ENCODE measurements at places on chromosomes 1 and 21.
A peak's percentile ranks its signal among the peaks of the same experiment; 100 is the strongest.

DNA sequence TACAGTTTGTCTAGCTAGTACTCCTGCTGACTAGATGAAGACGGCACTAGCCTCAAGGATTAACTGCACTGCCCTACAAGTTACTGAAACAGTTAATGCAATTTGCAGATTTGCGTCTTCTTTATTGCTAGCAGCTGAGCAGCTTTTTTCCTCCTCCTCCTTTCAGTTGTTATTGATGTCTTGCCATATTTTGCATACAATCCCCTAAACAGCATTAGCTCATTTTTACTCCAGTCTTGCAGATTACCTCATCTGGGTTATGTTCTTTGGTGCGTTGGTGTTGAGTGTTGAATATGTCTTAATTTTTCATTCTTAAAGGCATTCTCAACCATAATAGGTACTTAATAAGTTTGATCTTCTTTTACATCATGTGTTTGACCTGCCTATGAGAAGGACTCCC, 363.4 kb upstream of the LYPLAL1 start:
- DNase-seq = no peak

- no peak for DNase-seq
These were observed 1943.0 kb downstream of the MRPL39 start for GRCh38 chr21:23664193-23664694.

GRCh38 chr1:7032992-7033391, 247.7 kb downstream of the CAMTA1 start:
- no peak for DNase-seq

GRCh38 chr1:12011998-12012397, 7.3 kb upstream of the MIIP start:
- no peak for DNase-seq

DNA sequence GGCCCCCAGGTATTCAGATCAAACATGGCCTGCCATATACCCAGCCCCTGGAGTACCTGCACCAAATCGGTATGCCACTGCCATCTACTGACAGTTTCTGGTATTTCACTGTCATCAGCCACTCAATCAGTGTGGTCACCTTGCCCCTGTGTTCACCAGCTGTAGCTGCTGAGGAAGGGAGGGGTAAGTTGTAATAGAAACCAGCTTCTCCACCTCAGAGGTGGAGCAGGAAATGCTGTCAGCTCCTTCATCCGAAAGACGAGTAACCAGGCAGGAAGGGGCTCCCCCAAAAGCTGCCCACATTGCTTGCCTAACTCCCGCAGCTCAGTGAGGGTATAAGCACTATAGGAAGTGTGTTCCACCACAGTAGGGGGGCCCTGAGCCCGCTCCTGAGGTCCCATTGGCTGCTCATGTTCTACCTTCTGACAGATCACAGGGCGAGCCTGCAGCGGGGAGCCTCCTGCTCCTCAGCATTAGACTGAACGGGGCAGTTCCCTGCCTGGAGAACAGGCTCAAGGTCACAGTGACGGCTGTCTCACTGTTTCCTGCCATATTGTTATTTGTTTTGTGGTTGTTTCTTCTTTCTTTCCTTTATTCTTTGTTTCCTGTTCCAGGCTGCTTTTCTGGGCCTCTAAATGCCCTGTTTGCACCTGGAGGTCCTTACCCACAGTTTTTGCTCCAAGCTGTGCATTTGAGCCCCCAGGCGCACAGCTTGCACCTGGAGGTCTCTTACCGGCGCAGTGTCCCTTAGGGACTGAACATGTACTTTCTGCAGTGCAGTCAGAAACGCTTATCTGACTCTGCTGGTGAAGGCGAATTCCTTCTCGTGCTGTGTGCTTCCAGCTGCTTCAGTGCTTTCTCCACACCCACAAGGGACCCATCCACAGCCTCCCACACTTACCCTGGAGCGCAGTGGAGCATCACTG, 1638.3 kb downstream of the MRPL39 start:
- DNase-seq = peak; percentile 43

DNA sequence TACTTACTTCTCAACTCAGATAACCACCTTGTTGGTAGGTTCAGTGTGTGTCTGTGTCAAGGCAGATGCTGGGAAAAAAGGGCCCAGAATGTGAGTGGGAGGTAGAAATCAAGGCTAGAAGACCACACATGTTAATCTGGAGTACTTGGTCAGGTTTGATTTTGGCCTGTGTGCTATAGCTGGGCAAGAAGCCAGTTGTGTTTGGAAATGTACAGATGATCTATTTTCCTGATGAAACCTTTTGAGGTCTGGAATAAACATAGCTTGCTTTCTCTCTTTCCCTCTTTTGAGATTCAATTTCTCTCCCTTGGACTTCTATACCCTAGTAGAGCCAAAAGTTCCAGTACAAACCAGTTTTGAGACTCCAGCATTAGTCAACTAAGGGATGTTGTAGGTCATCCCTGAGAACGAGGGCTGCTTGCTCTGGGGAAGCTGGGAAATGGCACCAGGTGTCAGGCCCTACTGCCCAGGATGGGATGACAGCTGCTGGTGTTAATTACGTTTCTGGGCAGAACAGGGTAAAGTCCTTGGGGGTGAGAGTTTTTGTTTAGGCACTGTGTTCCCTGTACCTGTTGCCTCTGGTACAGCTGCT, 15.8 kb downstream of the MAPKAPK2 start:
- no peak for DNase-seq

DNA sequence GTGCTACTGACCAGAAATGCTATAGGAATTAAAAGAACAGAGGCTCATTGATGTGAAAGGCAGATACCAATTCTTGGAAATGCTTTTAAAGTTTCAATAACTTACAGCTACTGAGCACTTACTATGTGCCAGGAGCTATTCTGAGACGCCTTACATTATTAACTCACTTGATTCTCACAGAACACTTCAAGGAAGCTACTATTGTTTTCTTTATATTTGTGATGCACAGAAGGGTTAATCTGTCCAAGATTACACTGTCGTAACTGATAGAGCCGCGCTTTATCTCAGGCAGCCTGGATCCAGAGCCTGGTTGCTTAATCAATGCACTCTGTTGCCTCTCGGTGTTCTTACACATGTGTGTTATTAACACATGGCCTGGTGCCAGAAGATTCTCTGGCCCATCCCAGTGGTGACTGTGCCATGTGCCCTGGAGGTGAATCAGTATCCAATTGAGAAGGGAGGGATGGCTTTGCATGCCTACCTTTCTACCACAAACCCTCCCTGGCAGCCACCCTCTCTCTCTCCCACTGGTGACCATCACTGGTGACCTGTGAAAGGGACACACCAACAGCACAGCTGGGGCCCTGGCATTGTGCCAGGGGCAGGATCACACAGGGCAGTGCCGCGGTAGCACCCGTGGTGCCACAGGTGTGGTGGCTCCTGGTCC, 8.8 kb downstream of the FMO1 start:
- peak; percentile 5 for DNase-seq

DNA sequence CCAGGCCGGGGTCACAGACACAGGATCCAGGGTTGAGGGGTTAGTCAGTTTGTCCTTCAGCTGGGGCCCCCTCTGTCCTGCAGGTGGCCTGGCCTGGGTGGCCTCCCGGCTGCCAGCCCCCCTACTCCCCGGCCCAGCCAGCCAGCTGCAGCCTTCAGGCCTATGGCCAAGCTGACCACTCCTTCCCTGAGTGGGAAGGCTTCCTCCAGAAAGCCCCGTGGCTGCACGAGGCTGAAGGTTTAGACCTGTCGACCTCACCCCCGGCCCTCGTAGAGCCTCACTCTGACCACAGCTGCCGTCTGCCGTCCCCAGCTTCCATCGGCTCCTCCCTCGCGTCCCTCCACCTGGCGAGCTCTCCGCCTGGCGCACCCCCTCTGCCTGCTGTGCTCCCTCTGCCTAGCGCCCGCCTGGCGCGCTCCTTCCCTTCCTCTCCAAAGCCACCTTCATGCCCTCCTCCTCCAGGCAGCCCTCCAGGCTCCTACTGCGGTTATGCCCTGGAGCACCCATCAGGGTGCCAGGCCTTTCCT, 9.6 kb downstream of the TTLL10 start:
- no peak for DNase-seq

GRCh38 chr1:197659171-197659570, 116.1 kb downstream of the DENND1B start:
- no peak for DNase-seq

GRCh38 chr1:211236633-211237320, 22.4 kb upstream of the RCOR3 start:
- no peak for DNase-seq

GRCh38 chr1:226723657-226724532, 15.2 kb downstream of the ITPKB start:
- no peak for DNase-seq

DNA sequence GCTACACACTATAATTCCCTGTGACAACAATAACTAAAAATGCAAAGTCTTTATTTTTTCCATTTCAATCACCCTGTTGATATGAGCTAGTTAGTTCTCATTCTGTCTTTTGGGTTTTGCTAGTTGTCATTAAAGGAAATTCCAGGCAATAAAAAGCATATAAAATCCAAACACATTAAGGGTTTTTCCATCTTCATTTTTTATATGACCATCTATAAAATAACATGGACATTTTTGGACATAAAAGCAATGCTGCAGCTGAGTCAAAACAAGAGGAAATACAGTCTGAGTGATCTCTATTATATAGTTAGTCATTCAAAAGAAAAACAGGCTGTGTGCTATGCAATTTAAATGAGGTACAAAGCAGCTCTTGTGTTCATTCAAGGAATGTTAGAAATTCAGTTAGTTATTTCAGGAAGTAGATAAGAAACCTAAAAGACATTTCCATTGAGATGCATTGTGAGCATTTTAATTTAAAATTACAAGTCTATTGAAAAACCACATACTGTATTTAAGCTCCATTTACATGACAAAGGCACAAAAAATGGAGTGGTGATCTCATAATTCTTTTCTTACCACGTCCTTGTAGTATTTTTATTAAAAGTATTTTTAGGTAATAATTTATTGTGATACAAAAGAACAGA, 67.3 kb upstream of the BCL10 start:
- no peak for DNase-seq

GRCh38 chr1:25074351-25075227, 144.5 kb upstream of the RUNX3 start:
- DNase-seq = no peak

DNA sequence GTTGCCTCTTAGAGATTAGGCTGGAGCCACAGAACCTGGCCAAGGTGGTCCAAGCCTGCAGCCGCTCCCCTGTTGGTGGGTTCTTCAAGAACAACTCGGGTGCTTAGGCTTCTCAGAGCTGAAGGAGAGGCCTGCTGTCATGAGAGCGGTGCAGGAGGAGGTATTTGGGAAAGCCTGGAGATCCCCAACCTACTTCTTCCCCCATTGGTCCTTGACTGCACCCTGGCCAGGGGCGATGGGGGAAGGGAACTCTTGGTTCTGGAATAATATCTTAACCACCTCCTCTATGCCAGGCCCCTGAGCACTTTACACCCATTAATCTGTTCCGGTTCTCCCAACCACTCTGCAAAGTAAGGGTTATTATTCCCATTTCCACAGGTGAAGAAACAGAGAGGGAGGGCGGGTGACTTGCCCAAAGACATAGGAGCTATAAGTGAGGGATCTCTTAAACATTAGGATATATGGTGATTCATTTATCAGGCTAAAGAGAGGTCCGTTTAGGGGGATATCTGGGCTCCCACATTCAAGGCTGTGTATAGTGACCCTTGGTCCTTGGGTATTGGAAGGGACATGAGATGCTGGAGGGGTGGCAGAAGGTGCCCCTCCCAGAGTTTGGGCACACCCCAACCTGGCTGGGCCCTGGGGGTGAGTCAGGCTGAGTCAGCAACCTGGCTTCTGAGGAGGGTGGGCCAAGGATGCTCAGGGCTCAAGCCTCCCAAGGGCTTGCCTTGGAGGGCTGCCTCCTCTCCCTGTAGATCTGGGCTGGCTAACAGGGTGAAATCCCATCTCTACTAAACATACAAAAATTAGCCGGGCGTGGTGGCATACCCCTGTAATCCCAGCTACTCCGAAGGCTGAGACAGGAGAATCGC, 5.2 kb downstream of the TRNP1 start:
- no peak for DNase-seq

GRCh38 chr21:41778930-41779600, 12.2 kb upstream of the RIPK4 start:
- peak; percentile 82 for DNase-seq

DNA sequence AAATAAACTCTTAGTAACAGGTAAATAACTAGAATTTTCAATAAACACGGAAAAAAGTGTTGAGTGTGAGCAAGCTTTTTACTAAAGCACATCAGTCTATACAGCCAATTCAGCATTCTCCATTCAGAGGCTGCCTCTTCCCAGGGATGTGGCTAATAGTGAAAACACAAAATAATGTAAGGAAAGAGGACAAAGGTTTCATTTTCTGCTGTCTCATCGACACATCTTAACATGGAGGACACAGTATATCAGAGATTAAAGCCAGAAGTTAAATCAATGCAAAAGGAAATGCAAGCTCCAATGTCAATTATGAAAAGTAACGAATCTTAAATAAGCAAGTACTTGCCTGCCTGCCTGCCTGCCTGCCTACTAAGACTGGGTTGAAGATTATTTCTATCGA, 43.2 kb downstream of the LUZP1 start:
- no peak for DNase-seq

GRCh38 chr1:99731384-99731783, 35.1 kb downstream of the FRRS1 start:
- no peak for DNase-seq

- no peak for DNase-seq
These were observed 480 bp downstream of the DPYD start for GRCh38 chr1:97920276-97920831.

- peak; percentile 6 for DNase-seq
These were observed 7.6 kb downstream of the CYP4X1 start for GRCh38 chr1:47031059-47031458.

DNA sequence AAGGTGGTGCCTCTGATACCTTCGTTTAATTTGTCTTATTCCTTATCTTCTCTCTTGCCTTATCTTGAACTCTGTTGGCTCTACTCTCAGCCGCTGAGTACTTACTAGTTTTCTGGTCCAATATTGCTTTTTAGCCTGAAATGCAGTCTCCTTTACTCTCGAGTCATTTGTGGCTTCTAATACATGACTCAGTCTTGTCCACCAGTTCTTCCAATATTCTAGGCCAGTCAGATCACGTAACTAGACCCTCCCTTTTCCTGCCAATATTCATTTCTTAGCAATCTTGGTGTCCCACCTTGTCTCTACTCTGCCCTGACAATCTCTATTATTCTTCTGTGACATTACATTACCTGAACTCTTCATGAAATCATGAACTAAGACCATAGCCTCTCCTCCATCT, 555.8 kb downstream of the DPYD start:
- DNase-seq = no peak

DNA sequence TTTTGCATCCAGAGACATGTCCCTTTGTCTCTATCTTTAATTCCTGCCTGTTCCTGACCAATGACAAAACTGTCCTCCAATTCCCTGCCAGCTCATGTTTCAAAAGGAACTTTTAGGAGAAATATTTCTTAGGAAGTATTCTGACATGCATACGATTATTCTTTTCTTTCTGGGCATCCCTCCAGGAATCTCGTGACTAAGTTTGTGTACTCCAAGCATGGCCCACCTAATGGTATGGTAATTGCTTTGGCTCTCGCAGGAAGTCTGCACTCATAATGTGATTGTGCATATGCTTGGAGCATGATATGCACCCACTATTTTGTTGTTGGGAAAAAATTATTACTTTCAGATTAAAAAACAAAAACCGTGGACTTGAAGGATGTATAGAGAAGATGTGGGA, 256.4 kb downstream of the PRDM2 start:
- DNase-seq = no peak

Data from NCI-H1048 (cell line).